NCI-H1694 treated with DMSO at 0.1 percent for 48 hours (cell line): ENCODE measurements at places on chromosomes 3 and 15.

GRCh38 chr3:117606866-117607265 lies 897.3 kb downstream of the TUSC7 start:
- no peak for DNase-seq

DNA sequence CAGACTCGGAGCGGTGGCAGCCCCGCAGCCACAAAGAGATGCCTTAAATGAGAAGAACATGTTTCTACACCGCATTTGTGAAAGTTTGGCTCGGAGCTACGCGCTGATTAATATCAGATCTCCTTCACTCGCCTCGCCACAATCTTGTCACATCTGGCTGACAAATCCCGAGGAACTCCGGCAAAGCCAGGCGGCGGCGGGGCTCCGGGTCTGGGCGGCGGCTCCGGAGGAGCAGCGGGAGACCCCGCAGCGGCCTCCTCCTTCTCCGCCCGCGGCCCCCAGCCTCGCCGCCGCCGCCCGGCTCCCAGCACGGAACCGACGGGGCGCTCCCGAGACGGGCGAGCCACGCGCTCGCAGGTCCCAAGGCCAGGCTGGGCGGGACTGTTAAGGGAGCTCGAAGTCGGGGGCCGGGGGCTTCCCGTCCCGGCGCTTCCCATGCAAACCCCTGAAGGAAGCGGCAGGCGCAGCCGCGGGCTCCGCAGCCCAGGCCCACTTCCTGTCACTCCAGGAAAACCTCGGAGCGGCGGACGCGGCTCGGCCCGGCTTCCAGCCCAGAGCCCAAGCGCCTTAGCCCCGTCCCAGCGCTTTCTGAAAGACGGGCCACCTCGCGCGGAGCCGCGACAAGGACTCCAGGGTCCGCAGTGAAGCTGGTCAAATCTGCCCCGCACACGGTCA lies 1.2 kb downstream of the BNC1 start:
- DNase-seq = no peak

- DNase-seq = no peak
Measured at GRCh38 chr3:35616346-35616745, 23.0 kb upstream of the ARPP21 start.

DNA sequence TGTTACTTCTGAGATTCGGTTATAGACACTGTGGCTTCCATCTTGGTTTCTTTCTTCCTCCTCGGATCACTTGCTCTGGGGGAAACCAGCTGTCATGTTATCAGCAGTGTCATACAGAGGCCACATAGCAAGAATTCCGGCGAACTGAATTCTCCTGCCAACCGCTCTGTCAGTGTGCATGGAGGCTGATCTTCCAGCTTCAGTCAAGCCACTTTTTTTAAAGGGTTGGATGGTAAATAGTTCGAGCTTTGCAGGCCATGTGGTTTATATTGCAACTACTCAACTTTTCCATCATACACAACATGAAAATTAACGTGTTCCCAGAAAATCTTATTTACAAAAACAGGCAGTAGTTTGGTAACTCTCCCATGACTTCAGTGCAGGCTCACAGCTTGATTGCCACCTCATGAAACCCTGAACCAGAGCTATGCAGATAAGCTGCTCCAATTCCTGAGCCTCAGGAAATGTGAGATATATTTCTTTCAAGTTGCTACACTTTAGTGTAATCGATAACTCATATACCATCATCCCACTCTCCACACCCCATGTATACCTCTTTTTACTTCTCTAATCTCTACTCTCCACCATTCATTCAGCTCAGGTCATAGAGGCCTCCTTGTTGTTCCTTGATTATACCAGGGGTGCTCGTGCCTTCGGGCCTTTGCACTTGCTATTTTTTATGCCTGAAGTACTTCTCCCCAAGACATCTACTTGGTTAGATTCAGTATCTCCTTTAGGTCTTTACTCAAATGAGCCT lies 7.2 kb downstream of the RPL22L1 start:
- peak; percentile 1 for DNase-seq

- DNase-seq = no peak
Measured at GRCh38 chr15:56772868-56773639, 39.7 kb upstream of the ZNF280D start.

- no peak for DNase-seq
Measured at GRCh38 chr3:181486141-181486885, 225.4 kb upstream of the SOX2 start.

DNA sequence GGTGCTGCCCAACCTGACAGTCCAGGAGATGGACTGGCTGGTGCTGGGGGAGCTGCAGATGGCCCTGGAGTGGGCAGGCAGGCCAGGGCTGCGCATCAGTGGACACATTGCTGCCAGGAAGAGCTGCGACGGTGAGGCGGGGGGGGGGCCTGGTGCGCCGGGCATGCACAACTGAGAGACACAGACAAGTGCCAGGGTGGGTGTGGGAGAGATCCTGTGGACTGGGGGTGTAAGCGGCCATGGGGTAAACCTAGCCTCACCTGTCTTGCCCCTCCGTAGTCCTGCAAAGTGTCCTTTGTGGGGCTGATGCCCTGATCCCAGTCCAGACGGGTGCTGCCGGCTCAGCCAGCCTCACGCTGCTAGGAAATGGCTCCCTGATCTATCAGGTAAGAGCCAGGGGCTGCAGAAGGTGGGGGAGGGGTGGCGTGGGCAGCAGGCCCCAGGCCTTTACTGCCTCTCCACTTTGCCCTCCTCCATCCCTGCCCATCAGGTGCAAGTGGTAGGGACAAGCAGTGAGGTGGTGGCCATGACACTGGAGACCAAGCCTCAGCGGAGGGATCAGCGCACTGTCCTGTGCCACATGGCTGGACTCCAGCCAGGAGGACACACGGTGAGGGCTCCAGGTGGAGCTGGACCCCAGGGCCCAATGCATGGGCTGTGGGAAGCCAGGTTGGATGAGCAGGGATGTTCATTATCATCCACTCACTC lies 3.3 kb downstream of the CHRD start:
- no peak for DNase-seq

- no peak for DNase-seq
Measured at GRCh38 chr3:120168611-120169010, 74.4 kb upstream of the GSK3B start.

DNA sequence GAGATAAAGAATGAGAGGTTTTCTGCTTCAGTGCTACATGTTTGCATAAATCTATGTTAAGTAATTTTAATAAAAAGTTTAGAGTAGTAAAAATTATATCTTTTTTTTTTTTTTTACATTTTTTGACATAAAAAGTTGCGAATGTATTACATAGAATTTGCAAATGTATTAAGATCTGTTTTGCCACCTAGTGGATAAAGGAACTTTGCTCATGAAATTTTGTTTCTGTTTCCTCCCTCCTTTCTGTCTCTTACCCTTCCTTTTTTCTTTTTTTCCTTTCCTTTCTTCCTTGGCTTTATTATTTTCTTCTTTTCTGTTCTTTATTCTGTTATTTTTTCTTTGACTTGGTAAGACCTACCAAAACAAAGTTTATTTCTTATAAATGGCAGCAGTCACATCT lies 58.5 kb upstream of the UTS2B start:
- no peak for DNase-seq

GRCh38 chr3:50263478-50264382 lies 5.2 kb upstream of the SEMA3B start:
- DNase-seq = no peak

DNA sequence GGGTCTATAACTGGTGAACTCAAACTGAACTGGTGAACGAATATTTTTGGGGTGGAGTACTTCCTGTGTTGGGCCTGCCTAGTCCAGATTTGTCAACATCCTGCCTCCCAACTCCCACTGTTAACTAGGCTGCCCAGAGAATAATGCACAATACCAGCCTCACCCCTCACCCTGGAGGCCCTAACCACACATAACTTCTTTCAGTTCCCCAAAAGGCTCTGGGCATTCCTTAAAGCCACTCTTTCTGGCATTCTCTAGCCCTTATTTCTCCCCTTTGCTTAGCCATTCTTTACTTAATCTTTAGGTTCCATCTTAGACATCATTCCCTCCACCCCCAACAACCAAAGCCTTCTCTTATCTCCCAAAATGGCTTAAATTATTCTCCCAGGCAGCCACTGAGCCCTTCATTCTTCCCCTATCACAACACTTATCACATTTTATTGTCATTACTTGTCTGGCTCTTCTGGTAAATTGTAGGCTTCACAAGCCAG lies 9.1 kb upstream of the SEC11A start:
- no peak for DNase-seq

GRCh38 chr15:77784361-77785292 lies 151.9 kb upstream of the LINGO1 start:
- DNase-seq = peak; percentile 19

- no peak for DNase-seq
Measured at GRCh38 chr3:139285691-139286090, 58.1 kb upstream of the MRPS22 start.

- DNase-seq = no peak
Measured at GRCh38 chr3:20346369-20346768, 160.4 kb upstream of the SGO1 start.

DNA sequence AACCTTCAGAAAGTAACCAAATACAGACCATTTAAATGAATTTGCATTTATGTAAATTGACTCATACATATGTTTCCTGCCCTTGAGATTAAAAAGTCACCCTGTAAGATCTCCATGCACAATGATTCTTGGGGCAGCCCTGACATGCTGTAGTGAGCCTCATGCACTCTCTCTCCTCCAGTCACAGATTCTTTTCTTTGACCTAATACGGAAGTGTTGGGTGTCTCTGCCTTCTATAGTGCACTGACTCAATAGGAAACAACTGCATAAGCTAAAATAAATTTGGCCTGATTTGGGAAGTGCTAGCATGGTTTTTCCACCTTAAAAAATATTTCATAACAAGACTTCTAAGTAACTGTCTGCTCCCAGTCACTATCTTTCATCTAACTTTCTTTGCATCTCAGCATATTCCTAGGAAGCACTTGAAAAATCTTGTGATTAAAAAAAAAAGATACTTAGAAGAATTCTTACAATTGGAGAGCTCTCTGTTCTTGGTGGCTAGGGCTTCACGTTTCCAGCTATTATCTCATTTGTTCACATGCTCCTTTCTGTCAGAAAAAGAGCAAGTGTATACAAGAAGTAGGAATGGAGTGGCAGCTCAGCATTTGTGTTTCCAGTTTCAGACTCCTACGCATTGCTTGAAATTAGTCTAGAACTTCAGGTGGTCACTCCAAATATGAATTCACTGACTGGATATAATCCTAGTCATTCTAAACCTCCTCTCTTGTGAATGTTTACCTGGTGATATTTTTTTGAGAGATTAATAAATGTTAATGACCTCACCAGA lies 207.9 kb upstream of the COL8A1 start:
- no peak for DNase-seq

DNA sequence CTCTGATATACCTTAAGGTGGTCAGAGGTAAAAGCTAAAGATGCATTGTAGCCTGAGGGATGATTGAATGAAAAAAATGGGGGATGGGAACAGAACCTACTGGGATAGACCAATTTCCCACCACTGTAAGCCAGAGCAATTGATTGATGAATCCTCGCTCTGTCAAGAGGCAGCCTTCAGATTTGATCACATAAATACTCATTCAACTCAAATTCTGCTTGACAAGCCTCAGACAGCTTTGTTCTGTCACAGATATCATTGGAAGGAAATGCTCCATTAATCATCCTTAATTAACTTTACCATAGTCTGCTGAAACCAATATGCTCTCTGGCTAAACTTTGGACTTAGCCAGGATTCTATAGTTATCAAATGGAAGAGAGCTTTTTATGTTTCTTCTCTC lies 467.8 kb downstream of the MECOM start:
- no peak for DNase-seq

GRCh38 chr3:186151077-186151971 lies 42.4 kb upstream of the ETV5 start:
- DNase-seq = no peak

GRCh38 chr3:99641480-99641879 lies 3.1 kb downstream of the COL8A1 start:
- no peak for DNase-seq

- no peak for DNase-seq
Measured at GRCh38 chr15:60057554-60057953, 53.4 kb downstream of the FOXB1 start.

DNA sequence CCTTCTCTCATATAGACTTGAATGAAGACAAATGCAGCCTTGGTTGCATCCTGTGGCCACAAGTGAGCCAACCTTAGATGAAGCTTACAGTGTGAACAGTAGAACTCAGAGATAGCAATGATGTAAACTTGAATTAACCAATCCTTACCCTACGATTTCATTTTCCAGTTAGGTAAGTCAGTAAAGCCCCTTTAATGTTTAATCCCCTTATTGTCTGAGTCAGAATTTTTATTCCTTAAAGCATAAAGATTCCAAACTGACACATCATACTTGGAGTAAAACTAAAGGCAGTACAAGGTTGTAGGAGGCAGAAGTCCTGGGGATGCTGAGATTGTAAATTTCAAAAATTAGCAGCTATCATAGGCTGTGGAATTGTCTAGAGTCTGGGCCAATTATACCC lies 507.8 kb upstream of the DPH6 start:
- DNase-seq = no peak

- DNase-seq = no peak
Measured at GRCh38 chr3:64023861-64024223, 548 bp upstream of the PSMD6 start.

- DNase-seq = no peak
Measured at GRCh38 chr3:177820683-177821316, 623.5 kb upstream of the TBL1XR1 start.

DNA sequence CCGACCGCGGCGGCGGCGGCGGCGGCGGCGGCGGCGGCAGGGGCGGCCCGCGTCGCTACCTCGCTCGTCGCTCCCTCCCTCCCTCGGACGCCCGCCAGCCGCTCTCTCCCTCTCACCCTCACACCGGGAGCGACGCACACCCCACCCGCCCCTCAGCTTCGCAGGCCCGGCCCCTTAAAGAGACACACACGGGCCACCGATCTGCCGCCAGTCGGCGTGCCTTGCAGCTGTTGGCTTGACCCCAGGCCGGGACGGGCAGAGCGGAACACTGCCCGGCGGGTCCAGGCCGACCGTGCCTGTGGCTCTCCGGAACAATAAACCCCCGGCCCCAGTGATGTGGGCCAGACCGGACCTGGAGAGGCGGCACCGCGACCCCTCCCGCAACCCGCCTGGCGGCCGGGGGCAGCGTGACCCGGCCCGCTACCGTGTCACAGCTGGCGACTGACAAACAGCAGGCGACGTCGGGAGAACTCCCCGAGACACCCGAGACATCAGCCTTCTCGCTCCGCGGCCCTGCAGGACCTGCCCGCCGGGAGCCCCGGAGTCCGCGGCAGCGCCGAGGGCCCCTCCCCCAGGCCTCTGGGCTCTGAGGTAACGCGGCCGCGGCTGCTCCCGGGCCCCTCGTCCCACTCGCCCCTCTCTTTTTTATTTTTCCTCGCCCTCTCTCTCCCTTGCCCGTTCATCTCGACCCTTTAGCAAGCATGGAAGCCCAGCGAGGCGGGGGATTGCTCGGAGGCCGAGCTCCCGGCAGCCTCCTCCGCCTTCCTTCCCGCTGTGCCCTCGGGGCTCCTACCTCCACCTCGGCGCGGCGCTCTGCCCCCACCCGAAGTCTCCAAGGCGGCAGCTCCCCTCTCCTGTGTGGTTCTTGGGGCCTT lies at the start of gene SETD2:
TSS of gene SETD2 (minus strand) at position 107 of the 875 bp plus-strand sequence. CDS start 189 bp downstream, outside the sequence.
- DNase-seq = peak; percentile 13
